NCI-H748 treated with DMSO at 0.1 percent for 48 hours (cell line): ENCODE measurements at places on chromosomes 12 and 14.

DNA sequence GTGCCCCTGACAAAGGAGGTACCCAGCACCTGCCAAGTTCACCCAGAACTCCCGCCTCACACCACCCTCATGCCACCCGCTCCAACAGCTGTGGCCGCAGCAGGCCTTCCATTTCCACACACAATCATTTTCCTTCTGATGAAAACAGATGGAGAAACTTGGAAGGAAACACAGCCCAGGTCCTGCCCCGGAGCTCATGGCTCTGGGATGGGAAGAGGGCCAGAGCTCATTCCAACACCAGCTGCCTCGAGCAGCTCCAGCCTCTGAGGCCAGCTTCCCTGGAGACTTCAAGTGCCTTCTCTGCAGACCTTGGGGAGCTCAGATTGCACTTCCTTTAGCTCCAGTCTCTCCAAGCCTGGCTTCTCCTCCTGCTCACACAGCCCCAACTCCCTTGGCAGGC is 55.1 kb upstream of the CMKLR1 start:
- DNase-seq: no peak

GRCh38 chr12:49055092-49055491 is 5.5 kb downstream of the KMT2D start:
- DNase-seq: no peak

DNA sequence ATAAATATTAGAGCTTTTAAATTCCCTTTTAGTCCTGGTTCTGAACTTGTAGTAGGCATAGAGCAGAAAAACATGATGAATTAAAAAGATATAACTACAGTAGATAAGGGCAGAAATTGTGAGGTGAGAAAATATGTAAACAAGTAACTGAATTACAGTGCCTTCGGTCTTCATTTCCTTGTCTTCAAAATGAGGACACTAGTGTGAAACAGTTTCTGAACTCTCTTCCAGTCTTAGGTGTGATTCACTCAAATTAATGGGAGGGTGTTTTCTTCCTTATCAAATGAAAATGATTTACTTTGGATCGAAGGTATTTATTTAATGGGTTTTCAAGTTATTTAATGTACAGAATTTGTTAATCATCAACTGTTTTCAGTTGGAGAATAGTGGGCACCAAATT is 1.5 kb downstream of the FGD4 start:
- no peak for DNase-seq

DNA sequence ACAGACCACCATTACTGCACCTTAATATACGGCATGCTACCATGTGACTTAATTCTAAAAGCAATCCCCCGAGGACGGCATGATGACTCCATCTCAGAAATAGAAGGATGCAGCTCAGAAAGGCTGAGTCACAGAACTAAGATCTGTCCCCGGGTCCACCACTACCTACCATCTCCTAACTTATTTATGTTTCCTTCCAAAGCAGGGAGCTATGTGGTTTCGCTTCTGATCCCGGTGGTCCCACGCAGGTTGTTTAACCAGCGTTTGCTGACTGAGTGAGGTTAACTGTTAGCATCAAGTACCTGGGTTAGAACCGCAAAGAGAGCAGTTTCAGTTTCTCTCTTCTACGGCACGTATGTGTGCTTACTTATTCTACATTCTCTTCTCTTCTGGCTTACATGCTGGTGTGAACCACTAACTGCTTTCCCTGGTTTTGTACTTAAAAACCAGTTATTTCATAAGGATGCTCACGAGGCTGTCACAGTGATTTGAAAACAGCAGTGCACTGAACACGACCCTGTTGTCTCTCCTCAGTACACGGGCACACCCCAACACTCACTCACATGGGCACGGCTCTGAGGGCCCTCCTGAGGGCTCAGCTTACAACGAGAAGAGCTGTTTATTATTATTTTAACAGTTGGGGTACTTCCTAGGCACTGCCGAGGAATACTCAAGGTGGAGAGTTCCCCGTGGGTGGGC is 66.7 kb downstream of the CCDC88C start:
- DNase-seq: no peak

DNA sequence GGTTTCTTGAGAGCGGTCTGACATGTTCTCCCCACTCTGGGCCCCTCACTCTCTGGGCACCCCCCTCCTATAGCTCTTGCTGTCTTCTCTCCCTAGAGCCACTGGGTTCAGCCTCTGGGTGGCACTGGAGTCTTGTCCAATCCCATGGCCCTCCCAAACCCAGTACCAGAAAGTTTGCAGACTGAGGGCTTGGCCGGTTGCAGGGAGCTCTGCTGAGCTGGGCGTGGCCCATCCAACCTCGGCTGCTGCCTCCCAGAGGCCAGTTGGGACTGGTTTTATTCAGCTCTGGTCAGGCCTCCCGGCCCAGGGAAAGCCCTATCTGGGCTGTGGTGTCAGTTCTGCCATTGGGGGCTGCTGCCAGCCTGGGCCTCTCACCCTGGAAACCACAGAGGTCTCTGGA is 37.9 kb downstream of the ISCA2 start:
- DNase-seq: no peak

GRCh38 chr14:81433378-81433777 is 33.3 kb upstream of the STON2 start:
- DNase-seq: no peak

DNA sequence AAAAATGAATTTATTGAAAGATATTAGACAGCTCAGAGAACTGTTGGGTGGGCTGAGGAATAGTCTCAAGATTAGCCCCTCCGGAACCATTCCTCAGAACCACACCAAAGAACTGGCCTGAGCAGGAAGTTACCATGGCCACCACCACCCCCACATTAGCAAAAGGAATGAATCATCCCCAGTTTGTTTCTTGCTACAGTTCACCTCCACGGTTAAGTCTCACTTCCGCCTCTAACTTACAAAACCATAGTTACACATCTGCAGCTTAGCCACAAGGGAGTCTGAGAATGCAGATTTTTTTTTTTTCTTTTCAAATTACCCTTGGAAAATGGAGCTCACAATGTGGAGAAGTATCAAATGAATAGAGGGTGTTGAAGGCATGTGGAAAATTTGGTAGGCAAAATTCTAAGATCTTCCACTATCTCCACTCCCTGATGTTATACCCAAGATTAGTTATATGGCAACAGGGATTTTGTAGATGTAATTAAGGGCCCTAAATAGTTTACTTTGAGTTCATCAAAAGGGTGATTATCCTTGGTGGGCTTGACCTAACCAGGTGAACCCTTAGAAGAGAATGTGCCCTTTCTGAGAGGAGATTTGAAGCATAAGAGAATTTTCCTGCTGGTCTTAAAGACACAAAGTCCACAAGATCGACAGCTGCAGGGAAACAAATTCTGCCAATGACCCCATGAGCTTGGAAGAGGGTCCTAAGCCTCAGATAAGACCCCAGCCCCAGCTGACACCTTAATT is 129.8 kb upstream of the KRR1 start:
- DNase-seq: no peak

DNA sequence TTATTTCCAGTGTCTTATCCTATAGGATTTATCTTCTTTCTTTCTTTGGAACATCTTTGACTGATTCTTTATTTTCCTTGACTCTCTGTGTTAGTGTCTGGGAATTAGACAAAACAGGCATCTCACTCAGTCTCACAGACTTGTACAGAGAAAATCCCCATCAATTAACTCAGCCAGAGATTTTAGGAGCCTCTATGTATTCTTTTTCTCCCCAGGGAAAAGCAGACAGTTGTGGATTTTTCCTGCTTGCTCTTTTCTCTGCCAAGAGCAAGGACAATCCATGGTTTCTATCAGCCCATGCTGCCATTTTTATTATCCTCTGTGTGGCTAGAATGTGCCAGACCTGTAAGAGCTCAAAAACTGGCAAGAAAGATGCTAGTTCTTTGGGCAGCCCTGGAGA is 595.1 kb downstream of the SNAPC1 start:
- DNase-seq: no peak
